ENCODE measurements at places on chromosomes 7 and 10.

DNA sequence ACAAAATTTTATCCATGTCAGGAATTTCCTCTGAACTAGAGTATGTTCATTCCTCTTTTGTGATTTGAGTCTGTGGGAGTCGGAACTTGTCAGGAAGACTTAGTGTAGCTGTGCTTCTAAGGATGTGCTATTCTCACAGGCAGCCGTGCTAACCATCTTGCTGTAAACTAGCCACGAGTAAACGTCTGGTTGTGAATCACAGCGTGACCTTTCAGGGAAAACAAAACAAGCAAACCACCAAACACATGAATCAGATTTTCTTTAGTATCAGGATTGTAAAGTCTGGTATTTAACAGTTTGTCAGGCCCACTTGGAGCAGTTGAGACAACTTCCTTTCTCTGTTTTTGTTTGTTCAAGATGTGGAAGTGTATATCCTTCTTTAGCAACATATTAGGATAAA, 32.0 kb downstream of the AUTS2 start:
- DNase-seq, result peak; percentile 66

GRCh38 chr10:108850138-108850854, 1073.0 kb downstream of the XPNPEP1 start:
- peak; percentile 2 for DNase-seq

DNA sequence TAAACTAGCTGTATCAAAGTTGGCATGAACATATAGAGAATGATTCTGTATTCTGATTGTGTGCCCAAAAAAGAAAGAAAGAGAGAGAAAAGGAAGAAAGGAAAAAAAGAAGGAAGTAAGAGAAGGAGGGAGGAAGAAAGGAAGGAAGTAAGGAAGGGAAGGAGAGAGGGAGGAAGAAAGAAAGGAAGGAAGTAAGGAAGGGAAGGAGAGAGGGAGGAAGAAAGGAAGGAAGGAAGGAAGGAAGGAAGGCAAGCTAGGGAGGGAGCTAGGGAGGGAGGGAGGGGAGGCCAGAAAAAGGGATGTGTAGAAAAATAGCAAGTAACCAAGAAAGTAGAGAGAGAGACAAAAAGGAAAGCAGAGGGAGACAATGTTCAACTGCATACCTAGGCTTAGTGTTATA, 60.7 kb upstream of the TARP start:
- DNase-seq, result no peak

GRCh38 chr7:30178748-30179436, 44.1 kb downstream of the MTURN start:
- DNase-seq, result peak; percentile 27

DNA sequence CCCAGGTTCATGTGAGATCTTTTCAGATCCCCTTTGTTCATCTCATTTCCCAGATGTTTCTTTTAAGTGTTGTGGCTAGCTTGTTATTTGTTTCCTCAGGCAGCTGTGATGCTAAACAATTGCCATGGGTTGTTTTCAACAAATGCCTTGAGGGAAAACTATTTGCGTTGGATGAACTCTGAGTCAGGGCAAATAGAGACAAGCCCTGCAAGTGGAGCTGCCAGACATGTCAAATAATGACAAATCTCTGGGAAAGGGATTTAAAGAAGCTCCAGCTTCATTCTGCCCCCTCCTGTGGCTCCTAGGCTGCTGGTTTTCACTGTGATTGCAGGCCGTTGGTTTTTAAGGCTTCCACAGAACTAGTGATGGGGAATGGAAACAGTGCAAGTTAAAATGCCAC, 272.4 kb upstream of the SP8 start:
- no peak for DNase-seq

GRCh38 chr7:142969183-142969582, 7.0 kb upstream of the KEL start:
- DNase-seq, result no peak

DNA sequence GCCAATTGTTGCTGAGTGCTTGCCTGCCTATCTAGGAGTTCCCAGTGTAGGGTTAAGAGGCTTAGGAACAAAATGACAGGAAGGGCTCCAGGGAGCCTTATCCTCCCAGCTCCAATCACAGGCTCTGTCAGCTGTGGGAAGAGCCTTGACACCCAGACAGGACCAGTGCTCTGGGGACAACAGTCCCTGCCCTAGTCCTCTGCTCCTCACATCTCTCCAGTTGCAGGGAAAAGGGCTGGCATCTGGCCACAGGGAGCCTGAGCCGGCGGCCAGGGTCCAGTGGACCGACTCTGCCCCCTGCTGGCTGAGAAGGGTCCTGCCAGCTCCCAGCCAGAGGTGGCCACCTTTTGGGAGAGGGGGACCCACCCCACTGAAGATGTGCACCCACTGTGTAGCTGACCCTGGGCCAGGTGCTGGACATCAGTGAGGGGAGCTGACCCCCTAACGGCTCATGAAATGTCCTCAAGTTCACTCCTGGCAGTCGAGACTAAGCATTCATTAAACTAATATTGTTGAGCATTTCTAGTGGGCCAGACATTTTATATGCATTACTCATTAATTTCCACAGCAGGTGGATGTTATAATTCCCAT, 17.6 kb downstream of the DNAJB12 start:
- DNase-seq, result peak; percentile 53

GRCh38 chr7:30997316-30997715, 33.6 kb downstream of the GHRHR start:
- DNase-seq, result no peak

DNA sequence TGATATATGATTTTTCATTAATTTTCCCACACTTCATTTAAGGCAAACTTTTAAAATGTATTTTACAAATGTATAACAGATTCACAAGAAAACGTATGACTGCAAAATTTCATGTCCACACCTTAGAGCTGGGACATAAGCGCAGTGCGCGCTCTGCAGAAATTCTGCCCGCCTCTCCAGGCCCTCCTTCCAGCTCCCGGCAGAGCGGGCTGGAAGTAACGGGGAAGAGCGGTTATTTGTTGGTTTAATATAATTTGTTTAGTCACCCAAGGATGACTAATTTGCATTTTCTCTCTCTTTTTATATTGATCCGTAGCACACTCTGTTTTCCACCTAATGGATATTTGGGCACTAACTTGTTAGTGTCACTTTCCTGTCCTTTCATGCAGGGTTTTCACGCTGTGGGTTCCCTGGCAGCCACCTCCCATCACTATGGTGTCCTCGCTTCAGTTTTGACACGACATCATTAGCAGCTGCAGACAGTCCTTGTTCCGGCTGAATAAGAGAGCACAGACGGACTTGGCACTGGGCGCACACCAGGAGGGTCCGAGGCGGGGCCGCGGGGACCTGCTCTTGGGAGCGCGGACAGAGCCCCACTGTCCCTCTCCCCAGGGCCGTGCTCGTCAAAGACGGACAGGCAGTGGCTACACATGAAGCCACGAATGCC, 129.2 kb upstream of the SEC61G start:
- DNase-seq, result no peak
